ENCODE measurements at places on chromosomes 11 and 22.

GRCh38 chr11:106632283-106632682 lies 386.0 kb downstream of the GUCY1A2 start:
- DNase-seq: no peak

DNA sequence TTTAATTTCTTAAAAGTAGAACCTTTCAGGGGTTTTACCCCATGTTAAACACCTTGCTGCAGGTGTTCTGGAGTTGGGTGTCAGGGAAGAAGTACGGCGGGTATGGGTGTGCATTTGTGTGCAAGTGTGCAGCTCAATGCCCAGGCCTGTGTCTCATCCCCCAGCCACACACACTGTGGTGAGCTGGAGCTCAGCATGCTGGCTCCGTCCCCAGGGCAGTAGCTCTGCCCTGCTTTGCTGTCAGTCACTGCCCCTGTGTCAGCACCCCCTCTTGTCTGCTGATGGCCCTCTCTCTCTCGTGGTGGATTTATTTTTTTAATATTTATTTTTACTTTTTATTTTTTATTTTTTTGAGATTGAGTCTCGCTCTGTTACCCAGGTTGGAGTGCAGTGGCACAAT lies 35.8 kb upstream of the MYO18B start:
- no peak for DNase-seq

GRCh38 chr11:2223153-2223794 lies 47.1 kb downstream of the ASCL2 start:
- DNase-seq: no peak

GRCh38 chr11:76738618-76739240 lies 44.4 kb upstream of the TSKU start:
- DNase-seq: no peak

GRCh38 chr11:92588393-92588792 lies 363.8 kb downstream of the FAT3 start:
- DNase-seq: no peak

DNA sequence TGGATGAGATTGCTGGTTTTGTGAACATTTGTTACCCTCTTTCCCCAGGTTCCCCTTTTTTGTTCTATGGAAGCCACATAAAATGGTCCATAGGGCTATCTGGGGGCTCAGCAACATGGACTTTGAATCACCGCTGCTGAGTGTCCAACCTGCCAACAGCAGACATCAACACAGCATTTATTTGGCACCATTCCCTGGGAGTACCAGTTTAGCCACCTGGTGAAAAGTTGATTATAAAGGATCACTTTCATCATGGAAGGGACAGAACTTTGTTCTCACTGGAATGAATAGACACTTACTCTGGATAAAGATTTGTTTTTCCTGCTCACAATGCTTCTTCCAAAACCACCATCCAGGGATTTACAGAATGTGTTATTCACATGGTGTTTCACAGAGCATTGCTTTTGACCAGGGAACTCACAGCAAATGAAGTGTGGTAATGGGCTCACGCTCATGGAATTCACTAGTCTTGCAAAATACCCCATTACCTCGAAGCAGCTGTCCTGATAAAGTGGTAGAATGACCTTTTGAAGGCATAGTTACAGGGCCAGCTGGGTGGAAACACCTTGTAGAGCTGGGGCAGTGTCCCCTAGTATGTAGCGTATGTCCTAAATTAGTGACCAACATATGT lies 43.9 kb downstream of the ADM start:
- DNase-seq: no peak

DNA sequence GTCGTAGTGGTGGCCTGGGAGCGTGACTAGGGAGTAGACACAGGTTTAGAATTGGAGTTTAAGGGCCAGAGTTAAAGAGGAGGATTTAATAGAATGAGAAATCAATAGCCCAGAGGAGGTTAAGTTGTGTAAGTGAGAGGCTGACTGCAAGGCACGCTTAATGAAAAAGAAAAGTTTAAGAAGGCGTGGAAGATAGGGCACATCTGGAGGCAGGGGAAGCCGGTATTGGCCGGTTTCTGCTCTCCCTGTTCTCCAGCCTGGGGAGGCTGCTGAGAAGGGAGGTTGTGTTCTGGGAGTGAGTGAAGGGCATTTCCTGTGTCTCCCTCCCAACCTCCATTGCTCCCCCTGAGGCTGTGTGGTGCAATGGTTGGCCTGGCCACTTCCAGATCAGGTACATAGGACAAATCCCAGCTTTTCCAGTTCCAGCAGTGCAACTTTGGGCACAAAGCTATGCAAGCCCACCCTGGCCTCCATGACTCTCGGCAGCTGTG lies 6.3 kb downstream of the GRIK4 start:
- DNase-seq: no peak

DNA sequence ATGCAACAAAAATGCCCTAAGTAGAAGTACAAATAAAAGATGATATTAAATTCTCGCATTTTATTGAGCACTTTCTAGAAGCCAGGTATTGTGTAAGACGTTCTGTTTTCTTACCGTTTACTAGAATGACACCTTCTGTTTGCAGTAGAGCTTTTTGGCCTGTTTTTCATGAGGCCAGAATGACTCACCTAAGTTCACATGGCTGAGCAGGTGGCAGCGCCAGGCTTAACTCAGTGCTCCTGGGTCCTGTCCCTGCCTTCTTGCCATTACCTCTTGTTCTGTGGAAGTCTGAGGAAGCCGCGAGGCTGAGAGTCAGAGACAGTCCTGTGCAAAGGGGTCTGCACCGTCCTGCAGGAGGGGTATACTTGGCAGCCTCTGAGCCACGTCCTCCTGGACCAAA lies 113.8 kb downstream of the ATXN10 start:
- no peak for DNase-seq

- DNase-seq: no peak
These were observed 156.8 kb downstream of the NAV2 start for GRCh38 chr11:19869466-19869865.

DNA sequence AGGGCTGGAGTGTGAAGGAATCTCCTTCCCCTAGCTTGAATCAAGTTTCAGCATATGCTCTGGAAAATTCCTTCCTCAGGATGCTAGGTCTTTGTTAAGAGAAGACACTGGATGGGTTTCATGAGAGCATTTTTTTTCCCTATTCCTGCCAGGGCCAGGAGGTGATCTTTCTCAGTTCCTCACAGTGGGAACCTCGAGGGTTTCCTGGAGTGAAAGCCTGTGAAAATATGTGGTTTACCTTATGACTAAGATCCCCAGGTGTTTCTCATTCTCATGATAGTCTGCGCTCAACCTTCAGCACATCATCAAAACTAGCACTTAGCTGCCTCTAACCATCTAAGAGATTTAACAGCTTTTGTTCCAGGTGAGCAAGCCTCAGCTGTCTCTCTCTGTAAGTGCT lies 985.3 kb upstream of the FAT3 start:
- DNase-seq: no peak

DNA sequence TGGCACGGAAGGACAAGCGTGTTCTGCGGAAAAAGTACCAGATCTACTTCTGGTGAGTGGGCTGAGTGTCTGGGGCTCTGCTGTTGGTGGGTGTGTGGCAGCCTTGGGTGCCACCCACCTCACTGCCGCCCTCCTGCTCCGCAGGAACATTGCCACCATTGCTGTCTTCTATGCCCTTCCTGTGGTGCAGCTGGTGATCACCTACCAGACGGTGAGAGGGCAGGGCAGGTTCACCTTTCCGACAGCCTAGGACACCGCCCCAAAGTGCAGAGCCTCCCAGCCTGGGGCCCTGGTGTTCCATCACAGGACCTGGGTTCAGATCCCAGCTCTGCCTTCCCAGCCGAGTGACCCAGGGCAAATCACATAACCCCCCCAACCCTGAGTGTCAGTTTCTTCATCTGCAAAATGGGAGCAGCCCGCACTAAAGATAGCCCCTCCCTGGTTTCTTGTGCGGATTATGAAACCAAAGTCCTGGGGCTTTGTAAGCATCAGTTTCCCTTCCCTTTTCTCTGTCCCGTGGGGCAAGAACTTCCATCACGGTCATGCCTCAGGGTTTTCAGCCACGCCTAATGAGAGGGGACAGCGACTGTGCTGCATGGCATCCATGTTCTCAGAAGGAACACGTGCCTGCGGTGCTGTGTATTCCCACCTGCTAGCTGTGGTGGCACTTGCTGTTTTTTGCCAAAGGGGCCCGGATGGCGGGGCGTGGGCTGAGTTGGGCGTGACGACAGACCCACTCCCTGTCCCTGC lies 9.8 kb upstream of the TAGLN start:
- DNase-seq: no peak

GRCh38 chr22:36413022-36413775 lies 25.4 kb upstream of the MYH9 start:
- DNase-seq: no peak

DNA sequence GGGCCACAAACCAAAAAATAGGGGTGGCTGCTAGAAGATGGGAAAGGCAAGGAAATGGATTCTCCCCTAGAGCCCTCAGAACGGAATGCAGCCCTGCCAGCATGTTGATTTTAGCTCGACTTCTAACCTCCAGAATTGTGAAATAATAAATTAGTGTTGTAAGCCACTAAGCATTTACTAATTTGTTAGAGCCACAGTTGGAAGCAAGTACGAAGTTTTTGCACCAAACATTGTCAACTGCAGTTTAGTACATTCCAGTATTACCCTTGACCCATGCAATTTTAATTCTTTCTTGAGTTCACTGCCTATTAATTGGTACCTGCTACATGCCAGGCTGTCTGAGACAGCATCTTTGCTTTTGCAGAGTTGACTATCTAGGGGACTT lies 32.2 kb downstream of the PARVA start:
- no peak for DNase-seq

Measured in activated CD4-positive, alpha-beta T cell treated with anti-CD3 and anti-CD28 coated beads, Interleukin-2, amount 50 U/mL, for 48 hours (primary cell).